Right cardiac atrium (tissue), 5 donors: ENCODE measurements at places on chromosomes 6 and 20. TPM values are rescaled to one million over a fixed set of nuclear protein-coding genes. Genes with fewer than 3 reads are reported as not detected.

- no peak for DNase-seq
These were observed 183.7 kb downstream of the MBOAT1 start for GRCh38 chr6:20028562-20028961.

DNA sequence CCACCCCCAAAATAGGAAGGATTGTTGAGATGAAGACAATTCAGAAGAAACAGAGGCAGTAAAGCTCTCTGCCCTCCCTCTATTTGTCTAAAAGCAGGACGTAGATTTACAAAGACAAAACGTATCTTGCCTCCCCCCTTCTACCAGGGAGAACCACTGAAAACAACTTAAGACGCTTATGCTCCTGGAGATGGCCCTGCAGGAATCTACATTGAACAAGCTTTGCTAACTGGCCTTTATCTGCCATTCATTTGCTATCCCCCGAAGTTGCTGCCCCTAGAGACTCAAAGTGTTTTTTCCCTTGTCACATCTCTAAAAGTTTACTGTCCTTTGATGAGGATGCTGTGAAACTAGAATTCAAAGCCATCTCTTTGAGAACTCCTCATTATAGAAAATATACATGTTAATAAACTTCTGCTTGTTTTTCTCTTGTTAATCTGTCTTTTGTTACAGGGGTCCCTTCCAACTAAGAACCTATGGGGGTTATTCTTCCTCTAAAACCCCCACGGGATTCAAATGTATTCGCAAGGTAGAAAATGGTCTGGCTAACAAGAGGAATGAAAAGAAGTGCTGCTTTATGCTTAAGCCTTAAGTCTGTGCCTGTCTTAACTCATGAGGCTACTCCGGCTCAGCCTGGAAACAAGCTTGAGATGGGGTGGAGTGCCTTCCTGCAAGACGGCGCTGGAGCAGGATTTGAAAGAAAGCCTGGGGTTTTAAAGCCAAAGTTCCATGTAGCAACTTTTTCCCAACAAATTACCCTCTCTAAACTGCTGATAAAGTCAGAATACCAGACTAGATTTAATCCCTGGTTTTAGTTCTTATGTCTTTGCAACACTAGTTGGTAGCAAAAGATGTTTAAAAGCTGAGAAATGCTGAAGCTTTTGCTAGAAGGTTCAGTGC lies 88.0 kb downstream of the CLIC5 start:
- DNase-seq: no peak

GRCh38 chr6:11586536-11586935 lies 49.0 kb downstream of the TMEM170B start:
- DNase-seq: no peak

- DNase-seq: peak; percentile 77
These were observed 12.7 kb downstream of the DYNLRB1 start for GRCh38 chr20:34528921-34529297.

DNA sequence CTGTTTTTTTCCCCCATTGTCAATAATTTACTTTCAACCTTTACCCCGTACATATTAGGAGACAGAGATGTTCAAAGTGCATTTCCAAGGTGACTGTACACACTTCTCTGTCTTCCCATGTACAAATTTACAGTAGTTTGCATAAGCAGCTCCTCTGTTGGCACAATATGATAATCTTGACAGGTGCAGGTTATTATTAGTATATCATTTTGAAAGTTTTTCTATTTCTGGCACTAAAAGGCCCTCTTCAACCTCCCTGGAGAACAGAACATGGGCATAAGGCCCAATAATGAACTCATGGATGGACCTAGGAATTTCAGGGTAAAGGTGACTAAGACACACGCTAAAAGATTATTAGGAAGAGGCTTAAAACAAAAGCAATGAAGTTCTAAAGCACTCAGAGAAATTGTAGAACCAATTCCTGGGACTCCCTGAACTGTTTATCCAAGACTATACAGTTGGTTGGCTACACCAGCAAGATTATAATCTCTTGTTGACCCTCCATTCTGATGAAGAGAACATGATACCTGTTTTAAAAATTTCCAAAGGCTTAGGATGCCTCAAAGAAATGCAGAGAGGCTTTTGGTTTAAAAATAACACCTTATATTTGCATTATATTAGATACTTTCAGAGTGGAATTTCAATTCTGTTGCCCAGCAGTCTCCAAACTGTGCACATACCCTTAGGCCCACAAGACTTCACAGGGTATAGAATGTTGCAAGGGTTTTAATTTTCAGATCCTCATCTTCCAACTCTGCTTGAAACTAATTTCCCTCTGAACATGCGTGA lies 1.1 kb downstream of the AIG1 start:
- no peak for DNase-seq

- DNase-seq: no peak
These were observed 115.9 kb downstream of the LRFN2 start for GRCh38 chr6:40471243-40471642.

DNA sequence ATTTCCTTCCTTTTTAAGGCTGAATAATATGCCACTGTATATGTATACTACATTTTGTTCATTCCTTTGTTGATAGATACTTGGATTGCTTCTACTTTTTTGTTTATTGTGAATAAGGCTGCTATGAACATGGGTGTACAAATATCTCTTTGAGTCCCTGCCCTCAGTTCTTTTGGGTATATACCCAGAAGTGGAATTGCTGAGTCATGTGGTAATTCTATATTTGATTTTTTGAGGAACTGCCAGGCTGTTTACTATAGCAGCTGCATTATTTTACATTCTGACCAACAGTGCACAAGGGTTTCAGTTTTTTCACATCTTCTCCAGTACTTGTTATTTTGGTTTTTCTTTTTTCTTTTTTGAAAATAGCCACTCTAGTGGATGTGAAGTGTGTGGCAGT lies 34.1 kb downstream of the CDS2 start:
- no peak for DNase-seq

DNA sequence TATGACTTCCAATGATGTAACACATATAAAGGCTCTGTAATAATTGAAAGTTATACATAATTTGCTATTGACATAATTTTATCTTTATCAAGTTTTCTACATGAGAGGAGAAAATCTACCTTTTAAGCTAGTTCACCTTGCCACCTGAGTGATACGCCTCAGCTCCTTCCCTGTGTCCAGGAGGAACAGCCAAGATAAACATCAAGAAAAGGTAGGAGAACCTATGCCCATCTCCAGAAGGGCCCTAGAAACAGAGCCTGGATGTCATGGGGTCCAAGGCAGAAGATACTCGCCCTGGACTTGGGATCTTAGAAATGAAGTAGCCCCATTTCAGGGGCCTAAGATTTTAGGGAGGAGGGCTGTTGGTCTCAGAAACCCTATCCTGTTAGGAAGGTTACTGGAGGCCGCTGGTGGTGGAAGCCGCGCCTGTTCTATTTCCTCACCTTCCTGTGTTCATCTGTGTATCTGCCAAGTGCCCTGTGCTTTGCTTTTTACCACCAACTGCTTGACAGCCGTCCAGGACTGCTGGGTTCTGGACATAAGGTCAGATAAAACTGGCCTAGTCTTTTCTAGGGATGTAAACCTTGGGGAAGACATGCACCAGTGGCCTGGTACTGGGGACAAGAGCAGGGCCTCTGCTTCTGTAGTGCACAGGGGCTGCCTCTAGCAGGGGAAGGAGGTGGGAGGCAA lies 178.5 kb downstream of the ARID1B start:
- DNase-seq: peak; percentile 76

DNA sequence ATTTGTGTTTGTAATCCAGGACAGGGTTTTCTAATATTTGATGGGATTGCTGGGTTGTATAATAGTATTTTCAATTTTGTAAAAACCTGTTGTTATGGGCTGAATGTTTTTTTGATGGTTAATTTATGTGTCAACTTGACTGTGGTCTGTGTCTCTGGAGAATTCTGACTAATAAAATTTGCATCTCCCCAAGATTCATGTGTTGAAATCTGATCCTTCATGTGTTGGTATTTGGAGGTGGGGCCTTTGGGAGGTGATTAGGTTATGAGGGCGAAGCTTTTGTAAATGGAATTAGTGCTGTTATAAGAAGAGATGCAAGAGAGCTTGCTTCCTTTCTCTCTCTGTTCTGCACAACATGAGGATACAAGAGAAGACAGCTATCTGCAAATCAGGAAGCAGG lies 48.7 kb upstream of the SAMD5 start:
- DNase-seq: no peak

DNA sequence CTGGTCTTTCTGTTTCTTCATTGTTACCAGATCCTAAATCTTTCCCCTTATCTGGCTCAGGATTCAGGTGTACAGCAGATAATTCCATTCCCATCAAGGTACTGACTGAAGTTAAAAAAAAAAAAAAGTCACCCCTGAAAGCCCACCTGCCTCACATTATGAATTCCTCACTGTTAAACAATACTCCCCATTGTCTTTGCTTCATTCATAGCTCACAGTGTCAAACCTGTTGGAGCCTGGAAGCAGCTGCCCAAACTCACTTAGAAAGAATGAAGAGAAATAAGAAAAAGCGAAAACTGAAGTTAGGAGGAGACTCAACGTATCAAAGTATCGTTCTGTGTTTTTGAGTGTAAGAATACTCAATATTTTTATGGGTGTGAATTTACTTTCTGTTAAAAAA lies 1.8 kb upstream of the DCBLD1 start:
- no peak for DNase-seq

DNA sequence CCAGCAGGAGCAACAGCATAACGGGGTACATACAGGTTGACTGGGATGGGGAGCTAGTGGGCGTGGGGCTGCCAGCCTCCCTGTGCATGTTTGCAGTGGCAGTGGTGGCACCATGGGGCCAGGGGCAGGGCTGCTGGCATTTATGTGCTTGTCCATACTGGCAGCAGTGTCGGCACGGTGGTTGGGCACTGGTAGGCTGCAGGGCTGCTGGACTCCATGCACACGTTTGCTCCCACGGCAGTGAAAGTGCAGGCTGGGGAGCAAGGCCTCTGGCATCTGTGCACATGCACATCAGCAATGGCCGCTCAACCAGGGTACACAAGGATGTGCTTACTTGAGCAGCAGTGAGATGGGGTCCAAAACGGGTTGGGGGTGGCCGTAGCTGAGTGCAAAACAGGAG lies 159.5 kb upstream of the KHDRBS2 start:
- no peak for DNase-seq

- DNase-seq: no peak
These were observed 23.0 kb upstream of the FKBP1A start for GRCh38 chr20:1415667-1416468.

GRCh38 chr20:400128-400453 lies 8.0 kb upstream of the RBCK1 start:
- DNase-seq: no peak

- DNase-seq: no peak
These were observed 9.6 kb downstream of the SIGLEC1 start for GRCh38 chr20:3702611-3703391.

DNA sequence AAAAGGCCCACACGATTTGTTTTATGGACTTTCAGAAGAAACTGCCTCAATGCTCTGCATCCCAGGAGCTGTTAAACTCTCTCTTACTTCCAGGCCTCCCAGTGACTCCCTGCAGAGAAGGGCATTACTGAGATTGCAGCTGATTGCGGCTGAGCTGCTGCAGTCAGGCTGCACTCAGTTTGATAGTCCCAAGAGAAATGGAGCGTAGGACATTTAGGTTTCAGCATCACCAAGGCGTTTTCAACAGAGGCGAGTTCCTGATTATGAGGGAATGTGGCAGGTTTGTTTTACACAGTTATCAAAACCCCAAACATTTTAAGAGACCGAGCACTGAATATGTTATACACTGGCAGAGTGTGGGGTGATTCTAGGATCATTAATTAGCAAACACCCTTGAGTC lies 145.6 kb downstream of the TBX18 start:
- DNase-seq: no peak

DNA sequence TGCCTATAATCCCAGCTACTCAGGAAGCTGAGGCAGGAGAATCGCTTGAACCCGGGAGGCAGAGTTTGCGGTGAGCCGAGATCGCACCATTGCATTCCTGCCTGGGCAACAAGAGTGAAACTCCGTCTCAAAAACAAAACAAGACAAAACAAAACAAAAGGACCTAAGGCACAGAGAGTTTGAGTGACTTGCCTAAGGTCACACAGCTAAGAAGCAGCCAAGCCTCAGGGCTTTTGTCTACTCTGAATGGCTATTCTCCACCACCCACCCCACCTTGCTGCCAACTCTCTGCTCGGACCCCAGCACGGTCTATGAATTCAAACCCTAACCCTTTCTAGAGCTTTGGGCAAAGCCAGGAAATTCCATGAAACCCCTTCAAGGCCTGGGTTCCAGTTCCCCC lies 19.1 kb upstream of the TTPAL start:
- no peak for DNase-seq

GRCh38 chr20:13953227-13953626 lies 37.2 kb downstream of the SEL1L2 start:
- no peak for DNase-seq

DNA sequence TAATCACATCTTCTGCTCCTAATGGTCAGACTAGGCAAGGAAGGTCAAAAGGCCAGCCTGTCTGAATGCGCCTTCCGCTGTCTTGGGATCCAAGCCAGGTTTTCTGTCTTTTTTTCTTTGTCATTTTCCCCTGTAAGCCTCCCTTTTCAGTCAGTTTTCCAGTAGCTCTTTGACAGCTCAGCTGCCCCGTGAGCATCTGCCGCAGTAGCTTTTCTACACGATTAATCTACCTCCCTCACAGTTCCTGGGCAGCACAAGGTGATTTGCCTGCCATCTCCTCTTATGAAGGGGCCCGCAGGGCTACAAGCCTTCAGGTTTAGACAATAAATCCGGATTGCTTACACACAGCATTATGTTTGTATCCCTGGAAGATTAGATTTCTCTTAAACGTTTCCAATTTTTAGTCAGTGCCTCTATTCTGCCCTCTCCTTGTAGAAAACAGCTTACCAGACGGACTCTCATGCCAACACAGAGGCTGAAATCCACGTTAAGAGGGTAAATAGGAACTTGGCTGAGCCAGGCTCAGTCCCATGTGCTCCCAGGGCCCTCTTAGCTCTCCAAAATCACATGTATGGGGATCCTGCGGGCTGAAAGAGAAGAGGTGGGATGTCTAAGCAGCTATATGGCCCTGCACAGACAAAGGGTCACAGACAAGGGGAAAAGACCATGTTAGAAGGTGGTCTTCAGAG lies 77.2 kb downstream of the LY86 start:
- DNase-seq: no peak

DNA sequence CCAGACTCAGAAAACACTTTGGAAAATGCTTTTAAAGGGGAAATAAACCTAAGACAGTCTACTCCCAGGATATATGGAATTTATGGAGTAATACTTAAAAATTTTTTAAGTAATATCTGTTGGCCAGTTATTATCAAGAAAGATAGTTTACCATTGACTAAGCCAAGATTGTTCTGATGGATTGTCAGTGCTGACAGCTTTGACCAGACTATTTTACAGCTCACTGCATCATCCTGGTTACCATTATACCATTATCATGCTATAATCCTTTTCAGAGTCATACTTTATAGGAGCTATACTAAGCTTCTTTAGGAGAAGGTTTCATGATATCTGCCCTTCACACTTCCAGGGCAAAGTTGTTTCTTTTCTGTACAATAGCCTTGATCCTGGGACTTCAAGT lies 16.5 kb downstream of the GTF2H5 start:
- no peak for DNase-seq

Gene TREM1
- polyA plus RNA-seq: 1.1 TPM

Gene HMGN3
- polyA plus RNA-seq: 246 TPM

Gene GPR6
- polyA plus RNA-seq: not detected

Gene RFX6
- not detected for polyA plus RNA-seq

Gene KIAA0408
- 2.3 TPM for polyA plus RNA-seq

Gene RAET1E
- 0.41 TPM for polyA plus RNA-seq

Gene ZBTB46
- polyA plus RNA-seq: 6.7 TPM

Gene TSHZ2
- 2.3 TPM for polyA plus RNA-seq

Gene GPLD1
- 0.52 TPM for polyA plus RNA-seq

Gene MAS1
- 0.02 TPM for polyA plus RNA-seq

Gene TJAP1
- 15.5 TPM for polyA plus RNA-seq

Gene ADGRG6
- 4.1 TPM for polyA plus RNA-seq

Gene RMND1
- 13.0 TPM for polyA plus RNA-seq
